ENCODE measurements at places on chromosomes 1 and 21.

GRCh38 chr1:1540818-1541628, 599 bp upstream of the TMEM240 start:
- DNase-seq, result no peak

- no peak for DNase-seq
Measured at GRCh38 chr1:175073633-175074032, 6.0 kb downstream of the TNN start.

GRCh38 chr1:170967042-170967910, 31.9 kb downstream of the MROH9 start:
- no peak for DNase-seq

GRCh38 chr21:26846036-26846931, 1.1 kb upstream of the ADAMTS1 start:
- peak; percentile 73 for DNase-seq

- DNase-seq, result no peak
Measured at GRCh38 chr1:107594536-107594935, 370.4 kb downstream of the VAV3 start.

DNA sequence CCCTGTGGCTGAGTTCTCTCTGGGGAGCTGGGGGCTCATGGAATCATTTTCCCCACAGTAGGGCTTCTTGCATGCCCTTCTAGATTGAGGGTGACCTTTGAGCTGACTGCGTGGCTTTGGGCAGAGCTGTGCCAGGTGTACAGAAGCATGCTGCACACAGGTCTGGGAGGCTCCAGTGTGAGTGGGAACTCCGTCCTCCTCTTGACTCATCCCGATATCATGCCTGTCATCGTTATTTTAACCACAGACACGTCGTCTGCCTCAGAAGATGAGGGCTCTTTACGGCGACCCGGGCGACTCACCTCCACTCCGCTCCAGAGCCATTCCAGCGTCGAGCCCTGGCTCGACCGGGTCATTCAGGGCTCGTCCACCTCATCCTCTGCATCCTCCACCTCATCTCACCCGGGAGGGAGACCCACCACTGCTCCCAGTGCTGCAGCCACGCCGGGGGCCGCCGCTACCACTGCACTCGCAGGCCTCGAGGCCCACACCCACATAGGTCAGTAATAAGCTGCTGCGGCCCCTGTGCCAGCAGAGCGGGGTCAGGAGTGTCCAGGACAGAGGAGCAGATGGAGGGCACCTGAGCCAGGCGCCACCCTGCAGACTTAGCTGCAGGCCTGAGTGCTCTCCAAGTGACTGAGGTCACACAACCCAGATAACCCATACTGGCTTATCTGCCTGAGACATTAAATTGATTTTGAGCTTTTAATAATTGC, 39.8 kb downstream of the DIP2A start:
- no peak for DNase-seq

- peak; percentile 63 for DNase-seq
Measured at GRCh38 chr21:34910396-34910795, 138.7 kb downstream of the RUNX1 start.

GRCh38 chr1:64036549-64036948, 166.9 kb upstream of the UBE2U start:
- DNase-seq, result no peak

- DNase-seq, result peak; percentile 0
Measured at GRCh38 chr1:34460193-34460592, 283.5 kb downstream of the C1orf94 start.

GRCh38 chr1:50393522-50394120, 29.6 kb downstream of the DMRTA2 start:
- no peak for DNase-seq

- DNase-seq, result no peak
Measured at GRCh38 chr1:97254731-97255463, 533.3 kb downstream of the PTBP2 start.

DNA sequence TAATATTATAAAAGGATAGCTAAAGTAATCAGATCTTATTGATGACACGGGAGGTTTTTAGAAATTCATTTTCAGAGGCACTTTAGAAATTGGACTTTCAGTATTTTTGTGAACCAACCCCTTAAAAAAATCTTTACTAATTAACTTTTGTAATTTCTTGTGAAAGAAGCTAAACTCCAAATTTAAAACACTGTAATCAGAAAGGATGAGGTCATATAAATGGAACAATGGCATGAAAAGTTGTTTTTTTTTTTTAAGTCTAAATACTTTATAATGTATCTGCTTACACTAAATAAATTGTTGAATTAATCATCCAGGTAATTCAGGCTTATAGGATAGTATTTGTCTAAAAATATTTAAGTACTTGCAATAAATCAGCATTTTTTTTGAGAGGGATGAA, 9.0 kb downstream of the ZBTB18 start:
- DNase-seq, result no peak

DNA sequence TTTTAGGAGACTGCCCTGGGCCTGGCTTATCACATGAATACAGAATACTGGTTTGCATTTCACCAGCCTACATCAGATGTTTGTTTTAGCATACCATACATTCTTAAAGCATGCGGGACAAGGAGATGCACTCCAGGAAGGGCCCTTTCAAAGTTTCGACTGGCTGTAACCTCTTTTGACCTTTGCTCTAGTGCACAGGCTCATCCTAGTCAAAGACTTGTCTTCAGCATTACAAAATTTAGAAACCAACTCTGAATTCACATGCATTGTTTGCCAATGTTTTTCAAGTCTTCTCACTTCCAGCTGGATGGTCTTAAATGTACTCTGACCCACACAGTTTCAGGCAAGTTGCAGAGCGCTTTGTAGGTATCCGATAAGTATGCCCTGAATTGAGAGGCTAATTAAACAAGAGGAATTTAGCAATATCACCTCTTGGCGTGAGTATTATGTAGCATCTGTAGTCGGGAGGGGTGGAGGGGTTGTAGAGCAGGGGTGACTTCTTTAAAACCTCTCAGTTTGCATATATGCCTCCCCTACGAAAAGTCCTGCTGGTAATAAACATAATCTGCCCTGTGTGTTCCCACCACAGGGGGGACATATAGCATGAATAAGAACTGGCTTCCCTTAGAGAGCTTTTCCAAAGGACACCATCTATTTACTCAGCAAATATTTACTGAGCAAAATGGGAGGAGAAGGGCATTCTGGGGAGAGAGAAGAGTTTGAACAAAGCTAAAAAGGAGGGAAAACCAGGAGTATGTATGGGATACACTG, 24.4 kb upstream of the AHCYL1 start:
- no peak for DNase-seq

GRCh38 chr1:219088778-219089557, 84.7 kb upstream of the LYPLAL1 start:
- DNase-seq, result no peak

- no peak for DNase-seq
Measured at GRCh38 chr1:151905070-151905442, 4.3 kb downstream of the THEM4 start.

- DNase-seq, result no peak
Measured at GRCh38 chr1:53291574-53291973, 36.3 kb downstream of the LRP8 start.

DNA sequence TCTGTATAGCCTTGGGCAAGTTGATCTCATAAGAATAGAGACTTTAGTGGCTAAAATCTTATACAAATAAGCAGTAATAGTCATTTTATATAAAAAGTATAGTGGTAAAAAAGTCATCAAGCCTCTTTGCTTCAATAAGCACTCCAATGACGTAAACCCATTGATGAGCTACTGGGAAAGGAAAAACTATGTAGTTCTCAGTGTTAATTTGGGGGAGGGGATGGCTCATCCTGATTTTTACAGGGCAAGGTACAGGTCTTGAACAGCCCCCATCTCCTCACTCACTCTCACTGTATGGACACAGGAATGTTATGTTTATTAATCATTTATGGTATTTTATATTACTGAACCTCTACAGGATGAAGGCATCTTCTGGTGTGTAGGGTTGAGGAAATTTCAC, 38.1 kb upstream of the CD55 start:
- DNase-seq, result no peak

GRCh38 chr1:2121101-2121691, 71.0 kb downstream of the PRKCZ start:
- no peak for DNase-seq

DNA sequence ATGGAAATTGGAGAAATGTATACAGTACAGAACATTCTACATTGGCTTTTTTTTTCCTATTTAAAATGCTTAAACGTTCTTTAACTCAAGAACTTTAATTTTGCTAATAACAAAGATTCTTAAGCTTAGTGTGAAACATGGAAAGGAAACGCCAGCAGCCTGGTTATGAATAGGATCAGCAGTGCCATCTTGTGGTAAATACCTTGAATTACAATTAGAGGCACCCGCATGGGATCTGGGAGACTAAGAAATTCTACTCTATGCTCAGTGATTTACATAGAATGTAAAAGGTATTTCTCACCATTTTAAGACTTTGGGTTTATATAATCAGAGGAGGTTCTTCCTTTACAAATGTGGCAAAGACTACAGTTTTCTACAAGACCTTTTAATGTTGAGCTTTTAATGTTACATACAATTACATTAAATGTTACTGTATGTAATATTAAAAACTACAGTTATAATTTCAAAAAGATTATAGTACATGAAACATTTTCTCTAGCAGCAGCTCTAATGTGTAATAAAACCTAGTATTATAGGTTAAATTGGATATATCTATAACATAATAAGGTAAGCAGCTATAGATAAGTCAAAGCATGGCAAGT, 32.1 kb upstream of the APOBEC4 start:
- DNase-seq, result no peak

GRCh38 chr1:246029616-246030015, 477.5 kb downstream of the SMYD3 start:
- no peak for DNase-seq

DNA sequence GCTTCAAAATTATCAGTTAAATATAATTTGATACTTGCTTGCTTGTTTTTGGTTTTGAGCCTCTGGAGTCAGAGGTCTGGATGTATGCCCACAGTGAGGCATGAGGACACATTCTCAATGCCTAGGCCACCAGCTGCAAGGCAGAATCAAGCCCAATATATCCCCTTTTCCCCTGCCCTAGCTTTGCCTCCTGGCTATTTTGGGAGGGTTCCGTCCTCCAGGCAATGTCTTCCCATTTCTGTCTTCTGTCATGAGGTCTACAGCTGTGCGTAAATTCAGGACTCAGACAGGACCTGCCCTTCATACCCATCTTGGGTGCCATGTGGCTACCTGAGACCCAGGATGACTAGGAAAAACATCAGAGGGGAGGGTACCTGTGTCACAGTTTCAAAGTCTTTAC, 19.2 kb downstream of the NRDC start:
- no peak for DNase-seq

- DNase-seq, result no peak
Measured at GRCh38 chr1:170355267-170355801, 176.6 kb upstream of the GORAB start.

DNA sequence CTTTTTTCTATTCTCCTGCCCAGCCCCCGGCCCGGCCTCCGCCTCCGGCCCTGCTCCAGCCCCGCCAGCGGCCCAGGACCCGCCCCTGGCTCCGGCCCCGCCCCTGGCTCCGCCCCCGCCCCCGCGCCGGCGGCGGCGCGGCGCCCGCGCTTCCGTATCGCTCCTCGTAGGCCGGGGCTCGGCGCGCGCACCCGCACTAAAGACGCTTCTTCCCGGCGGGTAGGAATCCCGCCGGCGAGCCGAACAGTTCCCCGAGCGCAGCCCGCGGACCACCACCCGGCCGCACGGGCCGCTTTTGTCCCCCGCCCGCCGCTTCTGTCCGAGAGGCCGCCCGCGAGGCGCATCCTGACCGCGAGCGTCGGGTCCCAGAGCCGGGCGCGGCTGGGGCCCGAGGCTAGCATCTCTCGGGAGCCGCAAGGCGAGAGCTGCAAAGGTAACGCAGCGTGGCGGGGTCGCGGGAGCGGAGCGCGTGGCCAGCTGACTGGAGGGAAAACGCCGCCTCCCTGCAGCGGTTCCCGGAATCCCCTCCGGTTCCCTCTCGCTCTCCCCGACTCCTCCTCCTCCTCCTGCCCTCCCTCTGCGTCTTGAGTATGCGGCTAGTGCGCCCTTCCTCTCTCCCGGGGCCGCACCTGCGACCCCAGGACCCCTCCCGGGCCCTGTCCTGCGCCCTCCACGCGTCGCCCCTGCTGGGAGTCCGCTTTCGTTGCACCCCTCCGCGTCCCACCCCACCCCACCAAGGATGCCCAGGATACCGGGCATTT, at the start of gene IFNAR2:
TSS of gene IFNAR2 (plus strand) at position 155 of the 761 bp plus-strand sequence. CDS start 11,985 bp downstream, outside the sequence.
- peak; percentile 74 for DNase-seq

DNA sequence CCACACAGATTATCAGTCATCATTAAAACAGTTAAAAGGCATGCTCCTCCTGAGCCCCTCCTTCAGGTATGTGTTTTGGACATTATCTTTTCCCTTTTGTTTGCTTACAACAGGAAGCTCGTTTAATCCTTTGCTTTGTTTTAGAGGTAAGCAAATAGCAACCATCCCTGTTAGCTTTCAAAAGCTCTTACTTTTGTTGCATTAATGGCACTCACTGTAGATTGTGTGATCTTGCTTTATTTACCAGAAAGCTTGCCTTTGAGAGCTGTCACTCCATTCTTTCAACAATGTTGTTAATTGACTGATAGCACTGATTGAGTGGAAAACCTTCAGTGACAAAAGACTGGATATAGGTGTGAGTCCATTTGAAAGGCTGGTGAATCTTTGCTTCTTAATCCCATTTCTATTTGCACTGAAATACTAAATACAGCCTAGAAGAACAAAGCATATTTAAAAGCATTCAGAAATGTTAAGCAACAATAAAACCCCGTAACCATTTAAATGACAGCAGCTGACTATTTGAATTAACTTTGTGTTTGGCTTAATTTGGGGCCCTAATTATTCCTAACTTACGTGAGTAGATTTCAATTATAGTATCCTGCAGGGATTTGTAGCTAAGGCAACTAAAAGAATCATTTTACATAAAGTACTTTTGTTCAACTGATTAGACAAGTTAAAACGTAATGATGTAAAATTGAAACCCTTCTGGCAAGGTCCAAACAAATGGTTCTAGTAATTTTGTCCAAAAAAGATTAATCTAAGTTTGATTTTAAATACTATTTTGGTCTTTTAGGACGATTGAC, 48.3 kb downstream of the ADGRL2 start:
- no peak for DNase-seq

GRCh38 chr1:28887835-28888682, 26.3 kb upstream of the EPB41 start:
- no peak for DNase-seq

GRCh38 chr1:234780112-234780511, 170.1 kb upstream of the IRF2BP2 start:
- DNase-seq, result no peak

DNA sequence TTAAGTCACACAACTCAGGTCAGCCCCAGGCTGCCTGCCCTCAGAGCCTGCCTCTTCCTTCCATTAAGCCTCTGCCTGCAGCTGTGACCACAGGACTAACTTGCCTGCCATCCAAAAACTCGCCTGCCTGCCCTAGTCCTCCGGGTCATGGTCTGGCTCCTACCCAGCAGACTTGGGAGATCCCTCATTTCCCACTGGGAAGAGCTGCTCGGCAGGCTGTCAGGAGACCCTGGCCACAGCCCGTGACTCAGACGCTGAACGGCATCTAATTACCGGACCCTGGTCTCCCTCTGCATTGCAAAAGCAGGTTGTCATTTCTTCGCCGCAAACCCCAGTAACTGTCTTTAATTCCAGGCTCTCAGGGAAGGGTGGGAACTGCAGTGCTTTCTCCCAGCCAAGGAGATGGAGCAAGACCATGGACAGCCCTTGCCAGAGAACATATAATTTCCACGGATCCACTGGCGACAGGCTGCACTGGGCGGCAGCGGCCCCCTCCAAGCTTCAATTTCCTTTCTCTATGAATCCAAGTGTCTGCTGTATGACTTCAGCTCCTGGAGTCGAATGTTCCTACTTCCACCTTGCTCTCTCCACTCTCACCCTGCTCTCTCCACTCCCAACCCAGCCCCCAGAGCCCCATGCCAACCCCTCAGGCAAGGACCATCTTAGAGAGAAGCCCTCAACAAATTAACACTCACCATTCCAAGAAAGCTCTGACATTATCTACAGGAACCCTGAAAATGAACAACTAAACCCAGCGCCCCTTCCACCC, 20.4 kb downstream of the OLFML2B start:
- no peak for DNase-seq

GRCh38 chr1:6815726-6816125, 30.5 kb downstream of the CAMTA1 start:
- DNase-seq, result no peak

Data from hippocampal formation (tissue), 2 donors.